Stimulated activated CD8-positive, alpha-beta memory T cell treated with anti-CD3 and anti-CD28 coated beads, Interleukin-4, amount 100 ng/mL, for 1 hour (primary cell): ENCODE measurements at places on chromosomes 4 and X.

- DNase-seq, result no peak
Observed at GRCh38 chr4:165402375-165402774, 23.6 kb downstream of the CPE start.

GRCh38 chr4:82523179-82523578 is 38.6 kb downstream of the TMEM150C start:
- DNase-seq, result no peak

DNA sequence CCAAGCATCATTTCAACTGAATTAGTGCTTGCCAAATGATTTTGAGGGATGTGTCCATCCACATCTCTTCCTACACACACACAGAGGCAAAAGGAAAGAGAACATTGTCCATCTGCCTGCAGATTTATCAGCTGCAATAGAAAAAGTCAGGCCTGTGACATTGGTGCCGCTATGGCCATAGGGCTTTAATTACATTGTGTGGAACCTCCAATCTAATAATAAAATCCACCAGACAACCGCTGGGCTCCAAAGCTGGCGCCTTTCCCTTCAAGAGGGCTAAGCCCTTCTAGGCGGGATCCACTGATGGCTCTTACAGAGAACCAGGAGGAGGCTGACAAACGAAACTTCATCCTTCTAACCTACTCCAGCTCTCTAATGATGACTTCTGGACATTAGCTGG is 60.6 kb downstream of the PHOX2B start:
- no peak for DNase-seq

DNA sequence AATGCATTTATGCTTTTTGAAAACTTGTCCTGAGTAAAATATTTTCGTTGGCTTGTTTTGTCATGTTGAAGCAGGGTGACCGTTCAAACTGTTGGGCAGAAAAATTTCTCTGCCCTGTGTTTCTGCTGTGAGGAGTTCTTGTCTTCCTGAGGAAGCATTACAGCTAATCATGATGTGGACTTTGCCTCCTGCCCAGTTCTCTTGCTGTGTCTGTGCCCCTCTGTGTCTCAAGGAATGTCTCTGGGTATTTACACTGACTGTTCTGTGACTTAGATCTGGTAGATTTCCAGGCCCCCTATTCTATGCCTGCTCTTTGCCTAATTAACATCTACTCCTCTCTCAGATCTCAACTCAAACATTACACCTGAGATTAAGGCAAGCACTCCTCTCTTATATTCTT is 30.4 kb upstream of the RPL34 start:
- DNase-seq, result no peak

- DNase-seq, result no peak
Observed at GRCh38 chr4:22573641-22574040, 57.8 kb upstream of the ADGRA3 start.

DNA sequence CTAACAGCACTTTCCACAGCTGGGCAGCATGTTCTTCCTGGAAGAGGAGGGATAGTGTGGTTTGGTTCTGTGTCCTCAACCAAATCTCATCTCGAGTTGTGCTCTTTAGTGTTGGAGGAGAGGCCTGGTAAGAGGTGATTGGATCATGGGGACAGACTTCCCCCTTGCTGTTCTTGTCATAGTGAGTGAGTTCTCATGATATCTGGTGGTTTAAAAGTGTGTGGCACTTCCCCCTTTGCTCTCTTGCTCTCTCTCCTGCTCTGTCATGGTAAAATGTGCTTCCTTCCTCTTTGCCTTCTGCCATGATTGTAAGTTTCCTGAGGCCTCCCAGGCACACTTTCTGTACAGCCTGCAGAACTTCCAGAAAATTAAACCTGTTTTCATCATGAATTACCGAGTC is 133.7 kb upstream of the NDP start:
- DNase-seq, result no peak

- DNase-seq, result no peak
Observed at GRCh38 chr4:123674762-123675465, 278.3 kb downstream of the SPRY1 start.

DNA sequence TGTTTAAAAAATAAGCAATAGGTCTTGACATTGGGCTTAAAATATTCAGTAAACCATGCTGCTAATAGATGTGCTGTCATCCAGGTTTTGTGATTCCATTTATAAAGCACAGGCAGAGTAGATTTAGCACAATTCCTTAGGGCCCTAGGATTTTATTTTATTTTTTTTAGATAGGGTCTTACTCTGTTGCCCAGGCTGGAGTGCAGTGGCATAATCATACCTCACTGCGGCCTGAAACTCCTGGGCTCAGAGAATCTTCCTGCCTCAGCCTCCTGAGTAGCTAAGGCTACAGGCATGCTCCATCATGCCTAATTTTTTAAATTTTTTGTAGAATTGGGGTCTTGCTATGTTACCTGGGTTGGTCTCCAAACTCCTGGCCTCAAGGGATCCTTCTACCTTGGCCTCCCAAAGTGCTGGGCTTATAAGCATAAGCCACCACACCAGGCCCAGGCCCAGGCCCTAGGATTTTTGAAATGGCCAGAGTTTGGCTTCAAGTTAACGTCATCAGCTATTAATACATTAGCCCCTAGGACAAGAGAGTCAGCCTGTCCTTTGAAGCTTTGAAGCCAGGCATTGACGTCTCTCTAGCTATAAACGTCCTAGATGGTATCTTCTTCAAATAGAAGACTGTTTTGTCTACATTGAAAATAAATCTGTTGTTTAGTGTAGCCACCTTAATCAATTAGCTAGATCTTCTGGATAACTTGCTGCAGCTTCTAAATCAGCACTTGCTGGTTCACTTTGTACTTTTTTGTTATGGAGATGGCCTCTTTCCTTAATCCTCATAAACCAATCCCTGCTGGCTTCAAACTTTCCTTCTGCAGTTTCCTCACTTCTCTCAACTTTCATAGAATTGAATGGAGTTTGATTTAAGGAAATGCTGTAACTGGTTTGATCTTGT is 35.8 kb downstream of the EIF2S3 start:
- DNase-seq, result no peak

DNA sequence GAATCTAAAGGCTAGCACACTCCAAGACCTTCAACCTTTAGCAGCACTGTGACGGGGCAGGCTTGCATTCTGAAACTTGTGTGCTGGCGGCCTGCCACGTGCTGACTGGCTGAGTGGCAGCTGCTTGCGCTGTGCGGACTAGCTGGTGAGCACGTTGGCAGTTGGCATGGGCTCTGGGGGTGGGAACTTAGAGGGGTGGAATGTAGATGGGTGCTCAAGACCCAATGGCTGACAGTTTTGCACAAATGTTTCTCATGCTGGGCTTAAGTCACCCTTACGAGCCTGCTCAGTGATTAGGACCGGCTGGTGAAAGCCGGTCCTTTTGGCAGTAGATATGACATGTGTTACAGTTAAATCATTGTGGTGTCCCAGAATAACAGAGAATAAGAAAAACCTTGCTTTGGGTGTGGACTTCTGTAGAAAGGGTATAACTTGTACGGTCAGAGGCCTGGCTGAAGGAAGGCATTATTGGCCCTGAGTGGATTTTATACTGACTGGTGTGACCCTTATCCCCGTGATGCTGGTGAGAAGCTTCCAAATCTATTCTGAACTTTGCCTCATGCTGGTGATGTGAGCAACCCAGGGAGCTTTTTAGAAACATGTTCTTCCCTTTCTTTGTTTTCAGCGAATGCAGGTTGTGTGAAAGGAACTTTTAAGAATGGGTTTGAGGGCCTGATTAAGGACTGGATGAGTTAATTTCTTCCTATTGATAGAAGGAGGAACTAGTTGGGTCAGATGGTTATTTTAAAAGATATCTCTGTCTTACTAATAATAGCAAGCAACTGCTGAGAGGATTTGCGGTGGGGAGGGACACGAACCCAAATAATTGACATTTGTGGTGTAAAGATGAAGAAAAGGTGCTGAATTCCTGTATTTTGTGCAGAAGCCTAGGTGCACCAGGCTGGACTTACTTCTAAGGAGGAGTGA is 107.4 kb upstream of the SLC4A4 start:
- DNase-seq, result no peak

GRCh38 chrX:7390441-7390840 is 242.5 kb upstream of the PUDP start:
- no peak for DNase-seq

GRCh38 chr4:11805842-11806241 is 377.1 kb upstream of the HS3ST1 start:
- DNase-seq, result no peak

DNA sequence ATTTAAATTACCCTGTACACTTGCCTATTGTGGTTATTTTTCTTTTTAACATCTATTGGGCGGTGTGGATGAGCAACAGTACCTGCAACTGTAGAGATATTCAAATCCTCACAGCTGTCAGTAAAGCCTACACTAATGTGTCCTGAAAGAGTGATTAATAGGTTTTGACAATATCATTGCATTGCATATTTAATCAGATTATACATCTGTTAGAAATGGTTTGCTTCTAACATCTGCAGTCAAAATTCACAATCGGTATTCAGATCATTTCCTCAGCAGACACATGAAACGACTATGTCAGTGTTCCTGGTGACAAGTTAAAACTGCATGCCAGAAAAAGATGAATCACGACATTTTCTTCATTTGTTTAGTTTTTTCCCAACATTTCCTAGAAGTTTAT is 254.6 kb upstream of the EPHA5 start:
- DNase-seq, result no peak

GRCh38 chrX:45036161-45036560 is 163.2 kb downstream of the KDM6A start:
- DNase-seq, result no peak

DNA sequence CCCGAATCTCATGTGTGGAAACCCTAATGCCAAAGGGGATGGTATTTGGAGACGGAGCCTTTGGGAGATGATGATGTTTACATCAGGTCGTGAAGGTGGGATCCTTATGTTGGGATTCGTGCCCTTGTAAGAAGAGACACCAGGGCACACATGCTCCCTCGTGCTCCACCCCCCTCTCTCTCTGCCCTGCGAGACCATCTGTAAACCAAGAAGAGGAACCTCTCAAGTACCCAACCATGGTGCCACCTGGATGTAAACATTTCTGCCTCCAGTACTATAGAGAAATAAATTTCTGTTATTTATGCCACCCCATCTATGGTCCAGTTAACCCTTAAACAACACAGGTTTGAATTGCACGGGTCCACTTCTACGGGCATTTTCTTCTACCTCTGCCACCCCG is 179.4 kb downstream of the DHRSX start:
- no peak for DNase-seq

DNA sequence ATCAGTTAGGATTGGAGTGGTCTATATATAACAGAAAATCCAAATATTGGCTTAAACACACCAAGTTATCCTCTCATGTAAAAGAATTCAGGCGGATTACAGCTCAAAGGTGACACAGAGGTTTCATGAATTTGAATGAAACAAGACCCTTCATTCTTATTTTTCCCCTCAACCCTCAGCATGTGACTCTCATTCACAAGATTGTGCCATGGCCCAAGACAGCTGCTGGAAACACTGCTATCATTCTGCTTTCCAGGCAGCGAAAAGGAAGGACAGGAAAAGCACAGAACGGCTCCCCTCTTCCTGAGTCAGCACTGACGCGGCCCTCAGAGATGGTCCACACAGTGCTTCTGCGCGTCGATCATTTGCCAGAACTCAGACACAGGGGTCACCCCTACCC is 891.0 kb upstream of the FRG1 start:
- no peak for DNase-seq

- no peak for DNase-seq
Observed at GRCh38 chr4:184417802-184418511, 56.4 kb downstream of the IRF2 start.

GRCh38 chr4:26021417-26022345 is 107.7 kb downstream of the SMIM20 start:
- no peak for DNase-seq

DNA sequence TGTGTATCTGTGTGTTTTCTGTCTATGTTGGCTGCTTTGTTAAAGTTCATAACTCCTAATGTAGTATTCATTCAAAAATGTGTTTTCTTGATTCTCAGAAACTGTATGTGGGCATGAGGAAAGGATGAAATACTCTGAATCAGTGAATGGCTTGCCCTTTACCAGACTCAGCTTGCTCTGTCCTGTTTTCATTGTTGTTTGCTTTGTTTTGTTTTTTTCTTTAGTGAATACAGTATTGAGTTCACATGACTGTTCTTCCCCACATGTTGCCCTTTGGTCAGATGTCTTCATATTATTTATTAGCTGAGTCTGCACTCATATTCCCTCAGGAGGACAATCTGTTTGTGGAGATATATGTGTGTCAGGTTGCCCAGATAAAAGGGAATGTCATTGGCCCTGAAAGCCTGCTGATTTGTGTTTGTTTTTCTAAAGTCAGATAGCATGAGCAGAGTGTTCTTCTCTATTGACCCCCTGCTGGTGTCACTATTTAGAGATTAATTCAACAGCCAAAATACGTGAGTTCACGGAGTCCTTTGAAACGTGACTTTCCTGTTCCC is 1184.4 kb downstream of the RPA4 start:
- DNase-seq, result no peak

GRCh38 chr4:61992351-61992750 is 792.2 kb downstream of the ADGRL3 start:
- DNase-seq, result no peak

- DNase-seq, result no peak
Observed at GRCh38 chrX:71239781-71240180, 14.2 kb downstream of the ZMYM3 start.

DNA sequence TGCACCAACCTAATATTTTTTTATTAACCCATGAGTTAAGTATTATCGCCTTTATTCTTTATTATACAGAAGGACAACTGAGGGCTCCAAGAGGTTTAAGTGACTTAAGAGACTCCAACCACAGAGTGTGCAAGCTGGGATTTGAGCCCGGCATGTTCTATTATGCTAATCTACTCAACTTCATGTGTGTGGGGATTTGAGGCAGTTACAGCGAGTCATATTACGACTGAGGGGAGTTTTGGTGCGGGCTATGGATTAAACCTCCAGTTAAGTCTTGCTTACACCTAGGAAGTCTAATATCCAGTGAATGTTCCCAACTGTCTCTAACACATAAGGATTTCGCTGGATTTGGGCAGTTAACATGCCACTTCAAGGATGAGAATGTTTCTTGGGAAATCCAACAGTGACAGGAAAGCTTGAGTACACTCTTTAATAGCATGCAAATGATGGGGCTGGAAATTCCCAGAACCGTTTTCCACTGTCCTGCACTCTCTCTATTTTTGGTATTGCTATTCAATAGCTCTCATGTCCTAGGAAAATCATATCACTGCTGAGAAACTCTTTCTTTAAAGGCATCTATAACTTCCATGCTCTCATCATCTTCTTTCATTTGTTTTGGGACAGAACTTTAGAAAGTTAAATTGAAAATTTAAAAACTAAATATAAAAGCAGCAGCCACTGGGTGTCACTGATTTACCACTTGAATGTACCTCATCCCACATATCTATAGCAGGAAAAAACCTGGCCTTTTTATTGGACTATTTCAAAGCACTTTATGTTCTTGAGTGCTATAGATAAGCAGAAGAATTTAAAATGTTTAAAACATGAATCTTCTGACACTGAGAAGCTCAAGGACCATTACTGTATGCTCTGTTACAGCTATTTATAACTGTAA is 165.1 kb upstream of the TTC29 start:
- no peak for DNase-seq

DNA sequence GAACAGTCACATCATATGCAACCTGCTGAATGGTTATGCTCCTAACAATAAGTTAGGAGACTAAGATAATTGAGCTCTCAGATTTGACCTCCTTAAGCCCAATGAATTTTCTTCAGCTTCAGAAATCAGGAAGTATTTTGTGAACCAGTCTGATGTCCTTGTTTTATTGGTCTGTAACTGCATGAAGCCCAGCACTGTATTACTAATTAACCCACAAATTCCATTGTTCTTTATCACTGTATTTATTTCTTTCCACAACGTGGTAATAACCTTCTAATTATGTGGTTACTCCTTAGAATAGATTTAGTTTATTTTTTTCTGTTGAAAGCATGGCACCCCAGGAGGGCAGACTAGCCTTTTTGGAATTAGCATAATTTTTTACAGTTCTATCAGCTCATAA is 3.9 kb upstream of the MFAP3L start:
- DNase-seq, result no peak
